Stimulated activated CD4-positive, alpha-beta T cell treated with anti-CD3 and anti-CD28 coated beads, Interleukin-2, amount 100 ng/mL, for 24 hours (primary cell): ENCODE measurements at places on chromosomes 2 and 18.

- DNase-seq, result no peak
Observed at GRCh38 chr18:39564716-39565115, 1999.1 kb upstream of the CELF4 start.

DNA sequence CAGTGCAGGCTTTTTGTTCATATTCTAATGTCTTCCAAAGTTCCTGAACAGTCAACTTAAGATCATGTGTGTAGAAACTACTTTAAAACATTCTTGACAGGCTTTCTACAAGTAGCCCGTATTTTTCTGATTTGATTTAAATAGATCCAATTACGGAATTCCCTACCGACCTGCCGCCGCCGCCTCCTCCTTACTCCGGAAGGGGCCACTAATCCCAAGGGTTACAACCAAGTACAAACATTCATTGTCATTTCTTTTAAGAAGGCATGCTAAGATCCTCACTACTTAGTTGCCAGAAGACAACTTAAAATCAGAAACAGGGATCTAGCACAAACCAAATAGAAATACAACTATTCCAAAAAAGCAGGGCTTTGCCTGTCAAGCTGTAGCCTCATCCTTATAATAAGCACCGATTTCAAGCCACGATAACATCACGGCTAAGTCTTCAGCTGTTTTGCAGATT, 784 bp downstream of the WDR33 start:
- no peak for DNase-seq

DNA sequence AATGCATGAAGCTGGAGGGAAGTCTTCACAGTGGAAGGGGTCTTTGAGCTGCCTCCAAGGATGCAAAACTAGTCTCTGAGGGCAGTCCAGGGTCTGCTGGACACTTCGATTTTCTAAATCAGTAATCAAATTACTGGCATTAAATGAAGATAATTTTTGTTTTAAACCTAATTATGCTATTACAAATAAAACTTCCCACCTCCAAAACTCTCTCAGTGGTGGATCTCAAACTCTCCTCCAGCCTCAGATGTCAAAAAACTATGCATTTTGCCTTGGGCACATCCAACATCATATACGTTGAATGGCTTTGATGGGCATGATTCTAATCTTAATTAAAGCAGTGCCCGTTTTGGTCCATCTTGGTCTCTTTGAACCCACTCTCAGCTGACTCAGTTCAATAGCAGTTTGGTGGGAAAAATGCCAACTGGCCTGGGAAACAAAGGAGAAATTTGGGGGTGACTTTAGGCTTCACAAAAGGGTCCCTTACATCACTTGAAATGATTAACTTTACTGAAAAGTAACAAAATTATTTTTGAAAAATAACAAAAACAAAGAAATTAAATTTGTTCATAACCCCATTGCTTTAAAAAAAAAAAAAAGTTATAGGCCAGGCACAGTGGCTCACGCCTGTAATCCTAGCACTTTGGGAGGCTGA, 5.9 kb upstream of the MYCN start:
- no peak for DNase-seq

DNA sequence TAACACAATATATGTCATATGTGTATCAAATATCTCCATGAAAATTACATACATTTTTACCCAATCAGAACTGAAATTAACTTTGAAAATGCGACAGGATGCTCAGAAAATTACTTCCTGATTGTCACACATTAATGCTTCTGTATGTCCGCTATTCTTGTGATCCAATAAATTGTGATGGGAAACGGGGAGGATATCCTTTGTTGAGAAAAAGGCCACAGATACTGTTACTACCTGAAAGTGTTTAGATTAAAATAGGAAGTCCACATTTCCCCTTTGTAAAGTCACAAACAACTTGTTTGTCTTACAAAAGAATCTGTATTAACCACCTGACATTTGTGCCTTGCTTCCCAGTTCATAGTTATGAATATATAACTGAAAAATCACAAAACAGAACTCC, 62.9 kb downstream of the NOL10 start:
- no peak for DNase-seq

- DNase-seq, result no peak
Observed at GRCh38 chr2:101052147-101052546, 50.1 kb downstream of the RPL31 start.

DNA sequence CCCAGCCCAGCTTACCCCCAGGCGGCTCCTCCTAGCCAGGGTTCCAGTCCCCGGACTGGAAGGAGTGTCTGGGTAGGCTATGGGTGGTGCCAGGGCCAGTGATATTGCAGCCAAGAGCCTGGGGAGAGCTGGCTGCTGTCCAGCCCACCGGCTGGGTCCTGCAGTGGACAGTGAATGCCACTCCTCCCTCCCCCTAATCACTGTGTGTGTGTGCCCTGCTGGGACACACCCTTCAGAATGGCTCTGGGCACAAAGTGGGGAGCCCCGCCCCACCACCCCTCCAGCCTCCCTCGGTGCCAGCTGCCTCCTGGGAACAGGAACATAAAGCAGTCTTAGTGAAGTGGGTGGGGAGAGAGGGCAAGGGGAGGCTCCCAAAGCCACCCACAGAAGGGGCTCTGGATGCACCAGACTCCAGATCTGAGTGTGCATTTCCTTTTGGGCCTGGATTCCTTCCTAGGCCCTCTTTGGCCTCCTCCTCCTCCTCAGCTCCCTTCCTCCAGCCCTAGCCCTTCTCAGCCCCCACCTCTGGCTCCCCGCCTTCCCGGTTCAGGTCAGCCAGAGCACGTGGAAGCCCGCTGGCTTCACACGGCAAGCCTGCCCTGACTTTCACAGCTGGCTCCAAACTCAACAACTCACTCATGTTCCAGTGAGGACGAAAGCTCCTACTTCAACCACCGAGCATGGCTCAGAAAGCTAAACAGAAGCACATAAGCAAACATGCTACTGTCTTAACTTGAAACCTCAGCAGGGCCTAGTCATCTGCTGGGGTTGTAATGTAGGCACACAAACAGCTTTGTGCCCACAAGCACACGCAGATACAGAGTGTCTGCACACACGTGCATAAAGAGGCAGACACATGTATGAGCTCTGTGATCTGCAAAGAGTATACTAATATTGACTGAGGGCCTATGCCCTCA, 209.2 kb upstream of the SMAD2 start:
- no peak for DNase-seq

DNA sequence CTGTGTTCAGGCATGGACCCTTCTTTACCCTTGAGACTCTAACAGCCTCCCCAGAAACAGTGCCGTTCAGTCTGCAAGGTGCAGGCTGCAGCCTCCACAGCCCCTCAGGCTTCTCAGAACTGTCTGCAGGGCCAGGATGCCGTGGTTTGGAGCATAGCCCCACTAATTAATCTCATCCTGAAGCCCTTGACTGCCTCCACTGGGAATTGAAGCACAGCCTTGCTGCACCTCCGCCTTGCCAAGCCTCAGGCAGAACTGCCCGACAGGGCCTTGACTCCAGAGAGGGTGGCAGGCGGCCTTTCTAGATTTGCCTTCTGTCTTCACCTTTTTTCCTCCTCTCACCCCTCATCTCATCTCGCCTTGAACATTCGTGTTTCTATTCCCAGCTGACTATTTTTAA, 119.8 kb downstream of the NRP2 start:
- DNase-seq, result no peak

- DNase-seq, result no peak
Observed at GRCh38 chr2:216109962-216110614, 940 bp downstream of the XRCC5 start.
